AG04449 (cell line): ENCODE measurements at places on chromosomes 4 and X.

- DNase-seq = no peak
Observed at GRCh38 chr4:53364624-53365023, 1.2 kb downstream of the SCFD2 start.

GRCh38 chr4:171954650-171955049, 141.4 kb downstream of the GALNTL6 start:
- no peak for DNase-seq

DNA sequence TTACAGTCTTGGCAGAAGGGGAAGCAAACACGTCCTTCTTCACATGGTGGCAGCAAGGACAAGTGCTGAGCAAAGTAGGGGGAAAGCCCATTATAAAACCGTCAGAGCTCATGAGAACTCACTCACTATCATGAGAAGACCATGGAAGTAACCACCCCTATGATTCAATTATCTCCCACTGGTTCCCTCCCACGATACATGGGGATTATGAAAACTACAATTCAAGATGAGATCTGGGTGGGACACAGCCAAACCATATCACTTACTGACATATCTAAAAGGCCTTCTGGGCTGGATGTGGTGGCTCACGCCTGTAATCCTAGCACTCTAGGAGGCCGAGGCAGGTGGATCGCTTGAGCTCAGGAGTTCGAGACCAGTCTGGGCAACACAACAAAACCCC, 117.1 kb upstream of the USP9X start:
- DNase-seq = no peak

DNA sequence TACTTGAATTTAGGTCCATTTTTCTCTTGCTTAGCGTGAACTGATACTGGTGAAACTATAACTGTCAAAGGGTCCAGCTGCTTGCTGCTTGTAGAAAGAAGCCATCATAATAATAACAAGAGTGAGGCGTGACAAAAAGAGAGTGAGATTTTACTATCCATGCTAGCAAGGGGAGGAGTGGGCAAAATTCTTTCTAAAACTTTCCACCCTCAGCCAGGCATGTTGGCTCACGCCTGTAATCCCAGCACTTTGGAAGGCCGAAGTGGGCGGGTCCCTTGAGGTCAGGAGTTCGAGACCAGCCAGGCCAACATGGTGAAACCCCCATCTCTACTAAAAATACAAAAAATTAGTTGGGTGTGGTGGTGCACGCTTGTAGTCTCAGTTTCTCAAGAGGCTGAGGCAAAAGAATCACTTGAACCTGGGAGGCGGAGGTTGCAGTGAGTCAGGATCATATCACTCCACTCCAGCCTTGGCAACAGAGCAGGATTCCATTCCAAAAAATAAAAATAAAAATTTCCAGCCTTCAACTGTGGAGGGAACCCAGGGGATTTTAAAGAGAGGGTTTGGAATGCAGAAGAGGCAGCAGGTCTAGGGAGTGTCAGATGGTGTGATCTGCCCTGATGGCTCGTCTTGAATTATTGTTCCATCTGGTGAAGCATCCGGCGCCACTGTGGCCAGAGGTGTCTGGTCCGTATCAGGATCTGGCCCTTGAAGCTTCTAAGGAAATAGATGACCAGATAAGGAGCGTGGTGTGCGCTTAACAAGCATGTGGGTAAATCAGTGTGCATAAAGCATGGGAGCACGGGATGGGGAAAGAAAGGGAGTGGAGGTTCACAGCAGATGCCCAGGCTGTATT, 51.8 kb downstream of the LRP2BP start:
- DNase-seq = peak; percentile 29

GRCh38 chr4:155582971-155583437, 83.6 kb upstream of the GUCY1A1 start:
- DNase-seq = no peak

DNA sequence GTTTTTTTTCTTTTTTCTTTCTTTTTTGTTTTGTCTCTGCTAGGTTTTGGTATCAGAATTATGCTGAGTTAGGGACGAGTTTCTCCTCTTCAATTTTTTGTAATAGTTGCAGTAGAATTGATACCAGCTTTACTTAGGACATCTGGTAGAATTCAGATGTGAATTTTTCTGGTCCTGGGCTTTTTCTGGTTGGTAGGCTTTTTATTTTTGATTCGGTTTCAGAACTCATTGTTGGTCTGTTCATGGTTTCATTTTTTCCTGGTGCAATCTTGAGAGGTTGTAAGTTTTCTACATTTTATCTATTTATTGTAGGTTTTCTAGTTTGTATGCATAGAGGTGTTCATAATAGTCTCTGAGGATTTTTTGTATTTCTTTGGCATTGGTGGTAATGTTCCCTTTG, 498.1 kb upstream of the CPEB2 start:
- no peak for DNase-seq

DNA sequence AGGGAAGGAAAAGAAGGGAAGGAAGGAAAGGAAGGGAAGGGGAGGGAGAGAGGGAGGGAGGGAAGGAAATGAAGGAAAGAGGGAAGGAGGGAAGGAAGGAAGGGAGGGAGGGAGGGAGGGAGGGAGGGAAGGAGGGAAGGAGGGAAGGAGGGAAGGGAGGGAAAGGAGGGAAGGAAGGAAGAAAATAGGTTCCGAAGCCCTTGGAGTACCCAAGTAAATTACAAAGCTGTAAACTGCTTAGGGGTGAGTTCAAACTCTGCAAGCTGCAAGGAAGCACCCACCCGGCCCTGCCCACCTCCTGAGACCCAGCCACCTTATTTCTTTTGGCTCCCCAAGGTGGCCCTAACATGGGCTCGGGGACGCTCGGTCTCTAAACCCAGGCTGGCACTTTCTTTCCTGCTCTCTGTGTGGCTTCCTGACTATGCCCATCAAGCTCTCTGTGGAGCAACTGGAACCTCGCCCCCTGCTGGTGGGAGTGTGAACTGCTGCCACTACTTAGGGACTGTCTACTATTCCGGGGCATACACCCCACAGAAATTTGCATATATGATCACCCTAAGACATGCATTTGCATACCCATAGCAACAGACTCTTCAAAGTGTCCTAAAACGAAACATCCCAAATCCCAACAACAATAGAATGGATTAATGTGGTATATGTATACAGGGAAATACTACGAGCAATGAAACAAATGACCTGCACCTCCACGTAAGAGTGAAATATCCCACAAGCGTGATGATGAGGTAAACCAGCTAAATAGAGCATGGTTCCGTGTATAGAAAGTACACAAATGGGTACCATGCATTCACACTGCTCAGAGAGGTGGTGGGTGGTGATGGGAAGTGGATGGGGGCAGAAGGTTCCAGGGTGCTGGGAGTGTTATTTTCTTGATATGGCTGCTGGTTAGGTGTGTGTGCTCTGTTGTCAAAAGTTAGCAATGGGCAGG, 151.7 kb upstream of the TBL1X start:
- DNase-seq = no peak

DNA sequence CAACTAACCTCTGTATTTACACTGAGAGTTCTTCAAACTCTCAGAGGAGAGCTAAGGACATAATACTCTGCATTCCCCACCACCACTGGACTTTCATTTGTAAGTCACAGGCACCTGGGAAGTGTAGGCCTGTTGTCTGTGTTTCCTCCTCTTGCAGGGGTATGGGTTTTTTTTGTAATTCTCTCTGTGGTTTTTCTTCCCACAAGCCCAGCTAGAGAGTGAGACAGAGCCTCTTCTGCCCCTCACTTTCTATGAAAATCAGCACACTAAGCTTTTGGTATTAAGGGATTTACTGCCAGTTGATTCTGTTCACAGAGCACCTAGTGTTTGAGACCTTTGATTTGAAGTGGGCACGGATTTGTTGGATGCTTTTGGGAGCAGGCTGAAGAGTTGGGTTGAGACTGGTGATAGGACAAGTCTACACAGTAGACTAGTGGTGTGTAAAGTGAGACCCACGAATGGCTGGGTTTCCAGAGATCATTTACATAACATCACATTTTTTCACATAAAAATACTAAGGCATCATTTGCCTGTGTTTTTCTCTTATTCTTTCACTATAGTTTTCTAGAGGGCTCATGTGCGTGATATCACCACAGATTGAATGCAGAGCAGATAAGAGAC, 28.9 kb upstream of the WDR17 start:
- DNase-seq = no peak

DNA sequence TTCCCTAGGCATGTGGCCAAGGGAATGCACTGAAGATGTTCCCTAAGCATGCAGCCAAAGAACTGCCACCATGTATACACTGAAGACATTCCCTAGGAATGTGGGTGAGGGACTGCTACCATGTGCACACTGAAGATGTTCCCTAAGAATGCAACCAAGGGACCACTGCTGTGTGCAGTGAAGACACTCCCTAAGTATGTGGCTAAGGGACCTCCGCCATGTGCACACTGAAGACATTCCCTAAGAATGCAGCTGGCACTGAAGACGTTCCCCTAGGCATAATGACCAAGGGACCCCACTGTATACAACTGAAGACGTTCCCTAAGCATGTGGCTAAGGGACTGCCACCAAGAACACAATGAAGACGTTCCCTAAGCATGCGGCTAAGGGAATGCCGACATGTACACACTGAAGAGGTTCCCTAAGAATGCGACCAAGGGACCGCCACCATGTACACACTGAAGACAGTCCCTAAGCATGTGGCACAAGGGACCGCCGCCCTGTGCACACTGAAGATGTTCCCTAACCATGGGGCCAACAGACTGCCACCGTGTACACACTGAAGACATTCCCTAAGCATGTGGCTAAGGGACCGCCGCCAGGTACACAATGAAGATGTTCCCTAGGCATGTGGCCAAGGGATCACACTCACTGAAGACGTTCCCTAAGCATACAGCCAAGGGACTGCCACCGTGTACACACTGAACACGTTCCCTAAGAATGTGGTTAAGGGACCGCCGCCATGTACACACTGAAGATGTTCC, 25.6 kb downstream of the DHRSX start:
- DNase-seq = no peak

GRCh38 chr4:23614284-23614892, 275.5 kb downstream of the PPARGC1A start:
- no peak for DNase-seq

DNA sequence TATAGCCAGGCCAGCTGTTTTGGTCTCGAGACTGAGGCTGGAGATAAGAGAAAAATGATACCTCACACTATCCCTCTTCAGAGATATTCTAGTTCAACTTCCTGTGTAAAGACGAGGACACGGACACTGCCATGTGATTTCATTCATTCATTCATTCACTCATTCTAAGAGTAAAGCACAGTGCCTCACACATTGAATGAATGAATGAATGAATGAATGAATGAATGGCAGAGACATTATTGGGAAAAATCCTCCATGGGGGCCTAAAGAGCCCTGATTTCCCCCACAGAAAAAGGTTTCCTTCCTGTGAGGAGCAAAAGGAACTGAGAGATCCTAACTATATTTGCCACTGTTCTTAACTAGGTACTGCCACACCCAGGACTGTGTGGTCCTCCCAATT, 183.4 kb upstream of the MAP3K15 start:
- DNase-seq = no peak

GRCh38 chrX:103586659-103587058, 1.3 kb downstream of the TCEAL4 start:
- DNase-seq = no peak

- no peak for DNase-seq
Observed at GRCh38 chr4:41944089-41944488, 8.9 kb downstream of the TMEM33 start.

- DNase-seq = no peak
Observed at GRCh38 chr4:107937040-107937439, 5.7 kb downstream of the CYP2U1 start.

DNA sequence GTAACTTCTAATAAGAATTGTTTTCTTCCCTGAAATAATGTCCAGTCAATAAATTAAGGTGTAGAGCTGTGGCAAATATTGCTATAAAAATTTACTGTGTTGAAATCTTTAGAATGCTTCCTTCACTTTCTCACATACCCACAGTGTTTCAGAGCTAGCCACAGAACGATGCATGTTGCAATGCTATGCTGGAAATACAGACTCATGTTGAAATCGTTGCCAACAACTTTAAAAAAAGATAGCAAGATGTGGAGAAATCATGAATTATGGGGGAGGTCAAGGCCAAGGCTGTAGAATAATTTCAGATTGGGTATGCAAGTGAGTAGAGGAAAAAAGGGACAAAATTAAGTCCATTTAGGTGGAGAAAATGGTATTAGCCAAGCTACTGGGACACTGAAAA, 204.8 kb downstream of the VEGFC start:
- DNase-seq = peak; percentile 82

DNA sequence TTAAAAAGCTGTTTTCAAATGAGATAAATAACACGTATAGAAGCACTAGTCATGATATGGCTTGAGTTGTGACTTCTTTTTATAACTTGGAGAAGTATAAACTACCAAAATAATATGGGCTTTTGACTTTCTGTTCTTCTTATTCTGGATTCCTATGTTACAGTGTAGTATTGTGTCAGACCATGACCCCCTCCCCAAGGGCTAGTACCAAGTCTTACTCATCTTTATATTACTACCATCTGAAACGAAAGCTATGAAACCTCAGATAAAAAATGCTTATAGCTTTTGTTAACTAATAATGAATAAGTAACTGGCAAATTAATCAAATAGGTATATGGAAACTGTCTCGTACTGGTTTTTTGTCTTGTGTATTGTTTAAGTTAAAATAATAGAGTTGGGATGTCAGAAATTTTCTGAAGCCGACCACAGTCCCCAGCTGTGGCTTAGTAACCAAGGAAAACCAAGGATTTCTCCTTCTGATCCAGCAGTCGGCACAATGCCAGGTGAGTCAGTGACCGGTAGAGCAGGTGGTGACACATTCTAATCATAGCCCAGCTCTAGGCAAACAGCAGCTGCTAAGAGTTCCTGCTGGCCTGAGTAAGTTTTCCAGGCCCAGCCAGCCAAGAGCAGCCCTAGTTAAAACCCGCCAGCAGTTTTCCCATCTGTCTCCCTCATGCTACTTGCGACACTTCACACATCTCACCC, 163.3 kb upstream of the PRDX4 start:
- no peak for DNase-seq

GRCh38 chrX:73855546-73855945, 292.5 kb downstream of the CHIC1 start:
- DNase-seq = peak; percentile 1

GRCh38 chrX:121245763-121246162, 198.4 kb downstream of the GLUD2 start:
- no peak for DNase-seq

DNA sequence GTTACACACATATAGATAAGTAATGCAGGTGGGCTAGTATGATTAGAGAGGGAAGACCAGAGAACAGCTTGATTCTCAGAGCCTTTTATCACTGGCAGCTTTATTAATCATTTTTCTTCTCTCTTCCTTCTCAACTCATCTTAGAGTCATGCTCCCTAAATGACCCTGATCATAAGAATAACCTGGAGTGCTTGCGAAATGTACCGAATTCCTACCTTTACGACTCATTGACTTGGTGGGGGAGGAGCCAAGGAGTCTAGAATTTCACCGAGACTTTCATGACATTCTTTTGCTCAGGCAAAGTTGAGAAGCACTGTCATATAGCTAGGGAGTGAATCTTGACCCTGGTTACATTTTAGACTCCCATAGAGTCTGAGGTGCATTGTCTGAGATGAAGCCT, 298.9 kb upstream of the PUDP start:
- DNase-seq = no peak

DNA sequence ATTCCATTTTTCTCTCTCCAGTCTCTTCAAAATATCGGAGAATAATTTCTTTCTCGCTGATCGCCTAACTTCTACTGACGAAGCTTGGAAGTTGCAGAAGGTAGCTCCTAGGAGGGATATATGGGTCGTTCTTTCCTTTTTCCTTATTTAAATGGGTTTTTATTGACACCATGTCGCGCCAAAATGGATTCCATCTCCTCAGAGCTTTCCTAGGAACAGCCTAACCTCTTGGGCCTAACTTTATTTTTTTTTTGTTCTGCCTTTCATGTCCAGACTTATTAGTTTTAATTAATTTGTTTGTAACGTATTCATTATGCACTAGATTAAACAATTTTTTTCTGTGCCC, 359.4 kb upstream of the ZCCHC13 start:
- DNase-seq = no peak

GRCh38 chrX:70026112-70026850, 23.5 kb downstream of the AWAT2 start:
- DNase-seq = no peak
